ENCODE measurements at places on chromosomes 1 and 21.

DNA sequence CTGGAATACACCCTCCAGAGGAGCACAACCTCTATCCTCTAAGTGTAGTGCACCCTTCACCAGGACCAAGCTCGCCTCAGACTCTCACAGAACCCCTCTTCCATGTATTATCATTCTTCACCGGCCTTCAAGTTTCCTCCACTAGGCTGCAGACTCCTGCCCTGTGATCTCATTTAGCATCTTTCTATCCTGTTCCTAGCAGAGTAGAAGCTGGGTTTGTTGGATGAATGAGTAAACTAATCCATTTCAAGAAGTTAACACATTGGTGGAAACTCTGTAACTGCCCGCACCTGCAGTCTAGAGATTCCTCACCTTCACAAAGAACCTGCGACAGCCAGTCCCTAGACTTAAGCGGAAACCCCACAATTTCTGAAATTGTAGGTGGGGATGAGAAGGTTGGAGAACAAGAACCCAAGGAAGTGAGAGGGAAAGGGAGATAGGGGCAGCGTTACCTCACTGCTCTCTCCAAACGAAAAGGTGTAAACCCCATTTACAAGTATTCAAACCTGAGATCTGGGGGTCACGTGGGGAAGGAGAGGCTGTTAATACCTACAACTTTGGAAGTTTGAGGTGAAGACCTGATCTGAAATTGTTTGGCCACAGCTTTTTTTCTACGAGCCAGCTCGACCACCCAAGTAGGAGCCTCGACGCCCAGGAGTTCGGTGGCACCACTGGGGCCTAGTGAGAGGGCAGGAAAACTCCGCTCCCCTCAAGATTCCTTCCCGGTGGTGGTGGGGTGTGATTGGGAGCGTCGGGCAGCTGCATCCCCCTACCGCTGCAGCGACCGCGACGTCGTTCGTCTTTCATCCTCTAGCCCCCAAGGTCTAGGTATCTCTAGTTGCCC lies 1.2 kb downstream of the PTPN14 start:
- no peak for DNase-seq

- no peak for DNase-seq
Observed at GRCh38 chr21:38570596-38570995, 72.3 kb upstream of the ERG start.

GRCh38 chr1:101798417-101798816 lies 198.3 kb downstream of the OLFM3 start:
- DNase-seq = no peak

- DNase-seq = no peak
Observed at GRCh38 chr21:42437786-42438185, 34.1 kb downstream of the UBASH3A start.

DNA sequence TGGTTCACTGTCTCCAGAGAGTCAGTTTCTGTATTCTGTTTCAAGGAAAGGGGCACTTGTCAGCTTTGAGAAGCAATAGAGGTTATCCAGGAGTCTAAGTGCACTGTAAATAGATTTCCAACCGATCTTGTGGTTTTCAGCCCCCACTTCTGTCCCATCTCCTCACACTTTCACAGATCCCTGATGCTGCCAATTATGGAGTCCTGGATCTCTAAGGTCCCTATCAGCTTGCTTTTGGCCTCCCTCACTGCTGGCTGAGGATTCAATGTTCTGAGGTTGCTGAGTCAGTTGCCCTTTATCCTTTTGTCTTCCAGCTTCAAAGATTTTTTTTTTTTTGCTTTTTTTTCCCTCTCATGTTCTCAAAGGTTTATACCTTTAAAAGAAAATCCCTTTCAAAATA lies 98.4 kb downstream of the DIRAS3 start:
- DNase-seq = no peak

DNA sequence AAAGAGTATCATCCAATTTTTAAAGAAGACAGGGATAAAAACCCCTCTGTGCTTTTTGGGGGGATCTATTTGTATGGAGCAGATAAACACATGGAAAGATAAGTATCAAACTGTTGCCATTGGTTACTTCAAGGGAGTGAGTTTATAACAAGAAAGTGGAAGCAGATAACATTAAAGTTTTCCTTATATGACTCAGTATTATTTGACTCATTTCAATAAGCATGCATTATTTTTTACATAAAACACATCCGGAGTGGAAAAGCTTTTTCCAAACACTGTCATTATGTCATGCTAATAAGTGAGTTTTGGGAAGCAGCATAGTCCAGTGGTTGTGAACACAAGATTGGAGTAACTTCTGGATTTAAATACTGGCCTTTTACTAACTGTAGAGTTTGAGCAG lies 452.2 kb downstream of the LTN1 start:
- DNase-seq = no peak

GRCh38 chr1:103063921-103064320 lies 44.4 kb downstream of the COL11A1 start:
- no peak for DNase-seq

DNA sequence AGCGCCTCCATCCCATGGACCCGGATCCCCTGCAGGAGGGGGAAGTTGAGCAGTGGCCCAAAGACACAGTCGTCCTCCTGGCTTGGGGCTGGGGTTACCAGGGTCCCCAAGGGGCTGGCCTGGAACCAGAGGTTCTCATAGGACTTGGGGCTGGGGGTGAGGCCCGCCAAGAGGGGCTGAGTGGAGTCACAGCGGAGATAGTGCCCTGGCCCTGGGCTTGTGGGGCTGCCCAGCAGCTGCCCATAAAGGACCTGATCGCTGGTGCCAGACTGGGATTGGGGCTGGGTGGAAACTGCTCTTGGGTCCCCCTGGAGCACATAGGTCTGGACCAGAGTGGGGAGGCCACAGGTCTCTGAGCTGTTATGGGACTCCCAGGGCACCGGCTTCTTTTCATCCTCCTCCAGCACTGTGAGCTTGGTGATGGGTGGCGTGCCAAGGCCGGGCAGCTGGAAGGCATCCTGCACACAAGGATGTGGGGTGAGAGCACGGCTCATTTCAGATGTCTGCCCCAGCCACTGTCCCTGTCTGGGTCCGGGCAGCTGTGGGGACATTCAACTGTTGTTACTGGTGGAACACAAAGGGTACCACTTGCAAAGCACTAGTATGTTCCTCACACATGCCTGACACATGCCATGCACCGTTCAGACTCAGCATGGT lies 2.3 kb upstream of the MRPS15 start:
- no peak for DNase-seq

DNA sequence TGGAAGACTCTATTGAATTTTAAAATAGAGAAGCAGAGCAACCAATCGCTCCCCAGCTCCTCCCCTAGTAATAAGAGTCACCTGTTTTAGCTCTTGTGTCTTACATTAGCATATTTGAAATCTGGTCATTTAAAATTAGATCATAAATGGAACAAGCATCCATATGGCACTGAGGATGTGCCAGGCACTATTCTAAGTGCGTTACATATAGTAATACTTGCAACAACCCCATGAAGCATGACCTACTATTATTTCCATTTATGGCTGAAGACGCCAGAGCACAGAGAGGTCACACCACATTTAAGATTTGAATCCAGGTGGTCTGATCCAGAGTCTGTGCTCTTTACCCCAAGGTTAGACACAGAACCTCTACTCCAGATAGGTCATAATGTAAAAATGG lies 82.0 kb upstream of the HIVEP3 start:
- no peak for DNase-seq

GRCh38 chr1:111323231-111323630 lies 32.6 kb downstream of the CHIA start:
- DNase-seq = no peak

DNA sequence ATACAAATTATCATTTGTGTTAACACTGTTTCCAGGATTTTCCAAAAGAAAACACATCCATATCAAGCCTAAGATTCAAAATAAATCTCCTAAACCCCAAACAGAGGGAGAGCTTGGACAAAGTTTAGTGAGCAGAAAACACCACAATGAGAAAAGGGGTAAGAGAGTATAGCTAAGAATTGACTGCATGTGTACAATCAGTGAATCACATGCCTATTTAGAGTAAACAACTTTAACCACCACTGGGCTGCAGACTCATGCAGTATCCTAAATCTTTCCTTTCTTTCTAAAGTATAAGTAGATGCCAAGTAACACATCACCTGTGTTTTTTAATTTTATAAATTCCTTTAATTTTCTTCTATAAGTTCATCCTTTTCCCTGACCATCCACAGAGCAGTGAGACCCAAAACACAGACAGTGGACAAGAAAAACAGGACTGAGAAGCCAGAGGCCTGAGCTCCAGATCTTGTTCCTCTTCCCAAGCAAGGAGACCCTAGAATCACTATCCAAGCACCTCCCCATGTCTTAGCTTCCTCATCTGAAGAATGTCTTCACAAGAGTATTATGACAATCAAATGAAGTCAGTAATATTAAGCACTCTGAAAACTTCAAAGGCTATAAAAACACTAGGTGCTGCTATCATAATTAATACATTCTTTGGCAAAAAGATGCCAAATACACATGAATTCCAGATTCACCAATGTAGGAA lies 93.1 kb downstream of the VAV3 start:
- no peak for DNase-seq

- no peak for DNase-seq
Observed at GRCh38 chr1:109902204-109902985, 8.3 kb upstream of the CSF1 start.

DNA sequence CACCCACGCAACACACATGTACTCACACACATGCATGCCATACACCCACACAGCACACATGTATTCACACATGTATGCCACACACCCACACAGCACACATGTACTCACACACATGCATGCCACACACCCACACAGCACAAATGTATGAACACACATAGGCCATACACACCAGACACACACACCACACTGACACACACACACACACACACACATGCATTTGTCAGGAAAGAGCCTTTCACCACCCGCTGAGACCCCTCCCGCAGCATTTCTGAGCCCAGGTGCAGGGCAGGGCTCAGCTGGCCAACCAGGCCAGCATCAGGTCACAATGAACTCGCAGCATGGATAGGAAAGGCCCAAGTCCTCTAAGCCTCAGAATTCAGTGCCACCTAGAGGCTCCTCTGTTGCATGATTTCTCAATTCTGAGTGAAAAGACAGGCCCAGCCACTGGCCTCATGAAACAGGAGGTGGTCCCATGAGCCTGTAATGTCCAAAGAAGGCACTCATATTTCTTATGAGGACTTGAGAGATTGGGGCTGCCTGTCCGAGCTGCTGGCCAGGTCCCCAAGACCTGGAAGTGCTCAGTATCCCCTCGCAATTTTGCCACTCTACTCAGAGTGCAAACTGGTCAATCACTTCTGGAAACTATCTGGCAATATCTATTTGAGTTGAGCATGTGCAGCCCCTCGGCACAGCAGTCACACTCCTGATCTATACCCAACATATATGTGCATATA lies 57.3 kb downstream of the PSMG1 start:
- DNase-seq = peak; percentile 78

DNA sequence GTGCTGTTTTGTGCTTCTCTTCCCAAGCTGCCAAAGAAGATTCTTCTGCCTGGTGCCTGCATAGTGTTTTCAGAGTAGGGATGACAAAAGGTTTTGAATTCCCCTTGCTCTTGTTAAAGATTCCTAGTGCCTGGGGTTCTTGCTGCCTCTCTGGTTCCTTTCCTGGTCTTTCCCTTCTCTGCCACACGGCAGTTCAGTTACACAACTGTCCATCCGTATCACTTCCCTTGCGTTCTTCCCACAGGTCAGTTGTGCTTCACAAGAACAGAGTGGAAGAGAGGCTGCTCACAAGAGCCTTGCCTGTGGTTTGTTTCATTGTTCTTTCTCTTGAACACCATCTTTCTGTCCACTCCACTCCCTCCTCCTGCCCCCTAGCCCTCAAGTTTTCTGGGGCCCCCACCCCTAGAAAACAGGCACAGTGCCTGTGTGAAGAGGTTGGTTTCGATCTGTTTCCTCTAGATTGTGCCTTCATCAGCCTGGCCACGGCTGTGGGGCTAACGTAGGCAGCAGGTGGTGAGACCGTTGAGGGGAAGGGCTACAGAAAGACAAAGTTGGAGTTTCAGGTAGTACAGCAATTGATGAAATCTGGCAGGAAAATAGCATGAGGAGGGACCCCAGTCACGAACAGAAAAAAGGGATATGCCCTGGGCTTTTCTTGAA lies 5.8 kb downstream of the VASH2 start:
- DNase-seq = no peak

- DNase-seq = no peak
Observed at GRCh38 chr21:40013001-40013735, 145.9 kb downstream of the PCP4 start.

DNA sequence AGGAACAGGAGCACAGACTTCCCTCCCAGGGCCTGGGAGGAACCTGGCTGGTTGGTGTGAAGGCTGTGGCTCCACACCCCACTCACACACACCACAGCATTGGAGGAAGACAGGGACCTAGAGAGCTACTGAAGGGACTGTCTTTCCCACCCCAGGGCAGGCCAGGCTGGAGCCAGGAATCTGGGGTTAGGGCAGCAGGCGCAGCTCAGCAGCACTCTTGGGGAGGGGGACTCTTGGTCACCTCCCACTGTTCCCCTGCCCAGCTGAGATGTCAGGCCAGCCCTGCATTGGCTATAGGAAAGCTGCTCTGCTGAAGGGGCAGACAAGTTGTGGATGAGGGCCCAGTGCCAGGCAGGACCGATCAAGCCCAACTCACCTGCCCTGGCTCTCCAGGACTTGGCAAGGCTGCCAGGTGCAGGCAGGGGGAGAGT lies 1.6 kb upstream of the PLEKHA6 start:
- no peak for DNase-seq

GRCh38 chr1:43705982-43706597 lies 1.2 kb upstream of the ST3GAL3 start:
- no peak for DNase-seq

DNA sequence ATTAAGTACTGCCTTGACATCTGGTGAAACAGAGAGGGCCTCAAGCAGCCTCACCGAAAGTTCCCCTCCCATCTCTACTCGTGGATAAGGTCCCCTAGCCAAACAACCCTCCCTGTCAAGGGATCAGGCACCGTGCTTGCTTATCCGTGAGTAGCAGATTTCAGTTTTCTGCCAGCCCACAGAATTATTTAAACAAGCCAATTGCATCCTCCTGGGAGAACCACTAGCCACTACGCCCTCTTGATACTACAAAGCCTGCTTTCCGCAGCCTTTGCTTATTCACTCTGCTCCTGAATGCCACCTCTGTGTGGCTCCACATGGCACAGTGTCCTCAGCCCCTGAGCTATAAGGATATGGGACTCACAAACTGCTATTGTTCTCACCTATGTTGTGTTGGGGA lies 5.9 kb upstream of the TFF2 start:
- DNase-seq = no peak

- no peak for DNase-seq
Observed at GRCh38 chr1:64513545-64513944, 43.6 kb downstream of the CACHD1 start.

Data from sigmoid colon (tissue), 7 donors.